ENCODE measurements at places on chromosomes 7 and 10. TPM values are rescaled to one million over a fixed set of nuclear protein-coding genes. Genes with fewer than 3 reads are reported as not detected.

DNA sequence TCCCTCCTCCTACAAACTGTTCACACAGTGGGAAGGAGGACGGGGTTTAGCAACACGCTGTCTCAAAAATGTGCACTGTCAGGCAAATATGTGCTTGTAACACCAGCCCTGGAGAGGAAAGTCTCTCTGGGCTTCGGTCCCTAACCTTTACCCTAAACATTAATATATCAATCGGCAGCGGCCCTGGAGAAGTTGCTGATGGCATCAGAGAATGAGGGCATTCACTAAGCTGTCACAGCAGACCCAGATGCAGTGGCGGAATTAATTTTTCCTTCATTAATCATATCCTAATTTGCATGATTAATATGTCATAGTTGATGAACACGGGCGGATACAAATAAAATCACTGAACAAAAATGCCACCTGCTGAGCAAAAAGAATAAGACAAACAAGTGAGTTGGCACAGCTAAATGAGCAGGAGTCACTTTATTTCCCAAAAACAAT, 45.2 kb upstream of the INSIG1 start:
- no peak for DNase-seq

DNA sequence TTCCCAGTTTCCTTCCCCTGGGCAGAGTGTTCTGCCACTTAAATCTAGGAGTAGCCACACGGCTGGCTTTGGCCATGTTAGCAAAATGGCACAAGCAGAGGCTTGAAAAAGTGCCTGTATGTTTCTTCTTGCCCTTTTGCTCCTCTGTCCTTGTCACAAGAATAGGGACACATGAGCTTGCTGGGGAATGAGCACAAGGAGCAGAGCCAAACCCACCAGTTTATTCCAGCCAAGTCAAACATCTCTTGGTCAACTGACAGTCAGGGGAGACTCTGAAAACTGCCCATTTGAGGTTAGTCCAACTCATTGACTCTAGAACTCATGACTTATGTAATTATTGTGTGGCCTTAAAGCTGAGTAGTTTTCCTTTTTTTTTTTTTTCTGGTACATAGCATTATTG, 739.7 kb upstream of the FZD8 start:
- no peak for DNase-seq

- no peak for DNase-seq
Measured at GRCh38 chr7:98860071-98860470, 9.7 kb downstream of the TMEM130 start.

Gene MEST
- total RNA-seq = 357 TPM

- no peak for DNase-seq
Measured at GRCh38 chr7:104855861-104856260, 158.1 kb upstream of the KMT2E start.

Gene CALN1
- 2.6 TPM for total RNA-seq

DNA sequence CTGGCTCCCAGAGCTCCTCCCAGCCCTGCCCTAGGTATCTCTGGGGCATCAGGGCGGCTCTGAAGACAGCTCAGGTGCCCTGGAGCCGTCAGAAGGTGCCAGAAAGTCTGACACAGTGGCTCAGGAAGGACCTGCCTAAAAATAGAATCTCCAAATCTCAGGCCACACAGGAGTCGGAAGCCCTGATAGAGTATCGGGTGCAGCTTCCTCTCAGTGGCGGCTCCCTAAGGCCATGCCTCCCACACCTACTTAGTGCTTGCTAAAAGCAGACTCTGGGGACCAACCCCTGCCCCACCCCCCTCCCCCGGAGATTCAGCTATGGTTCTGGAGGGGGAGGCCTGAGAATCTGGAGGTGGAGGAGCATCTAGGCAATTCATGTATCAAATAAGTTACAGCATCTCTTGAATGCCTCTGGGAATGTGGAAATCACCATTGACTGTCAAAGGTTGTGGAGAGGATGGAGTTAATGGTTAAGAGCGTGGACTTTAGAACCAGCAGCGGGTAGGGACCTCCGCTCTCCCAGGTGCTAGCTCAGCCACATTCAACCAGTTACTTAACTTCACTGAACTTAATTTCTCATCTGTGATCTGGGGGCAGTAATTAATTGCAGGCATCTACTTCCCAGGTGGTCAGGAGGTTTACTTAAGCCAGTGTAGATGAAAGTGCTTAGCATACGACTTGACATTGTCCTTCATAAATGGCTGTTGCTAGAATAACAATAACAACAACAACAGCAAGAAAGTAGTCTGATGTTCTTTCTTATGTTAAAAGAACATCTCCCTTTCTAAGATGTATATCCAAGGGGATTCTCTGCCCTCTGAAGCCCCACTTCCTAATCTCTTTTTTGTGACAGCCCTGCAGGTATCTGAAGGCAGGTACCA, 38.6 kb upstream of the MXI1 start:
- no peak for DNase-seq

GRCh38 chr7:37916673-37917660, at the start of gene SFRP4:
Gene SFRP4 (minus strand): TSS chr7:37916817. CDS start chr7:37916537, 280 bp downstream.
- DNase-seq = peak; percentile 79

- no peak for DNase-seq
Measured at GRCh38 chr10:118841881-118842605, 87.3 kb upstream of the CACUL1 start.

DNA sequence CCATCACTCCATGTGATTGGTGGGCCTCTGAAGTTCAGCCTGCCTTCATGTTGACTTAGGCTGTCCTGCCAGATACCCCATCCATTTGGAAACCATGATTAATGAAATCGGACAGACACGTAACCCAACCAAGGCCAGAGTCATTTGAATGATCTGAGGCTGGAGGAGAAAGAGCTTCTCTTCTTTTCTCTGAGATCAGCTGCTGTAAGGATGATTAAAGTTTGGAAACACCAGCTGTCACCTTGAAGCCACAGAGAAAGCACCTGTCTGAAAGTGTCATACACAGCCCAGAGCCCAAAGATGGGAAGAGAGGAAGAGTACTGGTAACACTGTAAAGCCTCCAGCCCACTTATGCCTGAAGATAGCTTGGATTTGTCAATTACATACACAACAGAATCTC, 22.9 kb downstream of the NEBL start:
- DNase-seq = no peak

Gene KLF14
- total RNA-seq = 0.89 TPM

- no peak for DNase-seq
Measured at GRCh38 chr7:122046402-122046801, 97.6 kb downstream of the AASS start.

DNA sequence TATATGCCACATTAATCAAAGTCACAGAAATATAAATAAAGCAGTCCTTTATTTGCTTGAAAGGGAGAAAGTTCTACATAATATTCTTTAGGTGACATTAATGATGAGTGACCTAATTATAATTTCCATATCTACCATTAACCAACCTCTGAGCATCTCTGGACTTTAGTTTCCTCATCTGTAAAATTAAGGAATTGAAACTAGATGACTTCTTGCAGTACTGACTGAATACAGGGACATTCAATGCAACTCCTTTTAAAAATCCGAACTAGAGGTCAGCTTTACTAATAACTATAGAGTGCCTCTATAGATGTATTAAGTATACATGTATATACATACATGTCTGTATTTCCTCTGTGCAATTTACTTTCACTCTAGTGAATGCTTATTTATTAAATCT, 3.9 kb downstream of the FMC1 start:
- no peak for DNase-seq

DNA sequence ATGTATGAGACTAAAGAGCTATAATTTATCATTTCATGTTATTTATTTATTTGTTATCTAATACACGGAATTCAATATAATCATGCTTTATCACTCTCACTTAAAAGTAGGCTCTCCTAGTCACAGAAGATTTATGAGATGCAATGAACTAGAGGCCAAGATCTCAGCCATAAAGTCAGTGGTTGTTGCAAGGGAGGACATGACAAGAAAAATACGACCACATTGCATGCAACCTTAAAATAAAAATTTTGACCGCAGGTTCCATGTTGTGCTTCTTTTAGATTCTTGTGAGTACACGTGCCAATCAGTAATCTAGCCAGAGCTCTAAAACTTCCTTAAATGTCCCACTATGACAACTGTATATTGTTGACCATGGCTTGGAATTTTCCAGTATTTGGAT, 75.9 kb upstream of the SP8 start:
- DNase-seq = no peak

- DNase-seq = no peak
Measured at GRCh38 chr10:69769395-69769992, 32.2 kb upstream of the COL13A1 start.

Gene PALD1
- total RNA-seq = 8.6 TPM

GRCh38 chr7:50211130-50212015, 93.1 kb upstream of the IKZF1 start:
- DNase-seq = no peak

DNA sequence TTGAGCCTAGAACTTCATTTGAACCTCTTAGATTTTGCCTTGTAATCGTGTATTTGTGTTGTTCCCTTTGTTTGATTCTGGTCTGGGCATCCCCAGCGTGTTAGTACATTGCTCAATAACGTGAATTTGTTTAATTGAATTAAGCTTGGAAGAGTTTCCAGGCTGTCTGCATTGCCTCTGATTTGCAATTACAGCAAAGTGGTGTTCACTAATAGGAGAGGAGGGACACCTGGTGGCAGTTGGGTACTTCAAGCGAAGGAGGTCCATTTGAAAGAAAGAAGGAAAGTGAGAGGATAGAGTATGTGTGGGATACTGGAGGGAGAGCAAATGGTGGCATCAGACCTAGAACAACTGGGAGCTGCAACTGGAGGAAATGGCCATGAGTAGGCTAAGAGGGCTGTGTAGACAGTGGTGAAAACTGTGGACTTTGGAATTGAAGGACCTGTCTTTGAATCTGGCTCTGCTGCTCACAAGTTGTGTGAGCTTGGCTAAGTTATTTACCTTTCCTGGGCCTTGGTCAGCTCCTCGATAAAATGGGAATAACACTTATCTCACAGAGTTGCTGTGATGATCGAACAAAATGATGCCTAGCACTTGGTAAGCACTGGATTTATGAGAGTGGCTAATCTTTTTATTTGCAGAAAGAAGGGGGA, 15.1 kb downstream of the LSMEM1 start:
- peak; percentile 52 for DNase-seq

DNA sequence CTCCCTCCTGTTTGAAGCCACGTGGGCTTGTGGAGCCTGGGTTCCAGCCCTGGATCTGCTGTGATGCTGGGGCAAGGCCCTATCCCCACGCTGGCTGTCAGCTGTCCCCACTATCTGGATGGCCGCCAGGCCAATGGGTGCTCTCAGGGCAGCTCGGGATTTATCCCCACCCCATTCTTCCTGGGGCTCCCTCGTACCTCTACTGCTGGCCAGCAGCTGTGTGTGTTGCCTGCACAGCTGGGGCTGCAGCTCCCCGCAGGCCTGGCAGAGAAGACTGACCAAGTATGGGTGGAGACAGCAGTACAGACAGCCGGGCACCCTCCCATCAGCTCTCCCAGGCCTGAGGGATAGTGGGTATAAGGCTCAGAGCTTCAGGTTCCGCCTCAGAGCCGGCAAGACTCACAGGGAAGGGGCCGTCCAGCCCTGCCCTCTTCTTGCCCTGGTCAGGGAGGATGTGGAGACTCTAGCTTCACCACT, 13.6 kb downstream of the CLIP2 start:
- no peak for DNase-seq

- DNase-seq = no peak
Measured at GRCh38 chr10:60604342-60604741, 173.9 kb upstream of the CDK1 start.

DNA sequence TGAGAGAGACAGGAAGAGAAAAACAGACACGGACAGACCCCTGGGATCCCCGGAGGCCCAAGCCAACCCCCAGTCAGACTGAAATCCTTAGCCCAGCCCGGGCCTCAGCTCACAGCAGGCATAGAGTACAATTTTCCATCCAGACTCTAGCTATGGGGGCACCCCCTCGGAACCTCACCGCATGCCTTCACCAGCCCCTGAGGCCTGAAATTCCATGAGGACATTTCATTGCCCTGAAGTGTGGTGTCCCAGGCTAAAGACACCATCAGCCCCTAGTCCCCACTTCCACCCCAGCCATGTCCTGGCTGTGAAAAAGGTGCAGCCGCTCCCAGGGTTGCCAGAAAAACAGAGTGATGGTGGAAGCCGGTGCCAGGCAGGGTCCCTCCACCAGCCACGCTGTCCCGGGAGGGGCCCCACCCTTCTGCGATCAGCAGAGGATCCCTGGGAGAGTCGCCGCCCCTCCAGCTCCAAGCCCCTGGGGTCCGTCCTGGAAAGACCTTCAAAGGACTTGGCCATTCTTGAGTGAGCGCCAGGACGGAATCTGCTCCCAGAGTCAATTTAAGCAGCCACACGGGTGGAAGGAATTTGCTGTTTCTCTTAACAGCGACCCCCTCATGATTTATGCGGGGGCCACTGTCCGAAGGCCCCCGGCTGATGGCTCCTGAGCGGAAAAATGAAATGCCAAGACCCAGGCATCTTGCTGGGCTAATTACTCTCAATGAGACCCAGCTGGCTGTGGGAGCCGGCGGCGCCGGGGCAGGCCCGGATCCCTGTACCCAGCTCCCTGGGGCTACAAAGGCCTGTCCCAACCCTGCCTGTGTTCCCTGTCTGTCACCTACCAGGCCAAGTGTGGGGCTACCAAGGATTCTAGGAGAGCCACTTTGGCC, 23.2 kb downstream of the MYL10 start:
- DNase-seq = no peak

Gene PTPRN2
- total RNA-seq = 0.99 TPM

GRCh38 chr10:110619514-110620397, 24.4 kb upstream of the RBM20 start:
- no peak for DNase-seq

DNA sequence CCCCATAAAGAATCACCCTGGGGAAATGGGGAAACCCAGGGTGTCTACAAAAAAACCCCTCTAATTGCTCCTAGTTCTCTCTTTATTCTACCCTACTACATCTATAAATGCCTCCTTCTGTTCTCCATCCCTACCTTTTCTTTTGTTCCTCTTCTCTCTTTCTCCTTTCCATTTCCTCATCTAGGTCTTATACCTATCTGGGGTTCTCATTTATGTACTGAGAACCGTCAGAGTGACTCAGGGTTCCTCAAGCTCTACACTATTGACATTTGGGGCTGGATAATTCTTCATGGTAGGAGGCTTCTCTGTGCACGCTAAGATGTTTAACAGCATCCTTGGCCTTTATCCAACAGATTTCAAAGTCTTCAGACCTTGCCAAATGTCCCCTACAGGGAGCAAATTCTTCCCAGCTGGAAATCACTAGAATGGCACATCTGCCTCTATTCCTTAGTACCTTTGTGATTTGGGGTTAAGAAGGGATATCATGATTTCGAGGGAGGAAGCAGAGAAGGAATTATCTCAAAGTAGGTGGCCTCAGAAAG, 137.4 kb upstream of the PTN start:
- no peak for DNase-seq

GRCh38 chr10:70284542-70285475, 1.0 kb upstream of the NPFFR1 start:
- no peak for DNase-seq

GRCh38 chr10:120514035-120514620, 57.1 kb downstream of the PLPP4 start:
- DNase-seq = no peak

DNA sequence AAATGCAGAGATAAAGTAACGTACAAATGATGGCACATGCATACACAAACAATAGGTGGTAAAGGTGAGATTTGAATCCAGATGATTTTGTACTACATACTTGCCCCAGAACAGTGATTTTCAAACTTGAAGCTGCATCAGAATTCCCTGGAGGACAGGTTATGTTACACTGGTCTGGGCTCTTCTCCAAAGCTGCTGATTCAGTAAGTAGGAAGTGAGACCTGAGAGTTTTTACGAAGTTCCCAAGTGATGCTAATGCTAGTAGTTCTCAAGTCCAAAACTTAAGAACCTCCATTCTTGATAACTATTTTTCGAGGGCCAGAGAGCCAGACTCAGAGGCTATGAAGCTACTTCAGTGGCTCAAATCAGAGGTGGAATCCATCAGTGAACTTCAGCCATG, 159.0 kb upstream of the POM121L12 start:
- no peak for DNase-seq

GRCh38 chr7:66919704-66920103, 1.3 kb upstream of the TMEM248 start:
- no peak for DNase-seq
